Coronary artery (tissue), 2 donors: ENCODE measurements at places on chromosomes 11 and 22.

GRCh38 chr11:134049303-134049702, 19.6 kb upstream of the JAM3 start:
- no peak for DNase-seq

DNA sequence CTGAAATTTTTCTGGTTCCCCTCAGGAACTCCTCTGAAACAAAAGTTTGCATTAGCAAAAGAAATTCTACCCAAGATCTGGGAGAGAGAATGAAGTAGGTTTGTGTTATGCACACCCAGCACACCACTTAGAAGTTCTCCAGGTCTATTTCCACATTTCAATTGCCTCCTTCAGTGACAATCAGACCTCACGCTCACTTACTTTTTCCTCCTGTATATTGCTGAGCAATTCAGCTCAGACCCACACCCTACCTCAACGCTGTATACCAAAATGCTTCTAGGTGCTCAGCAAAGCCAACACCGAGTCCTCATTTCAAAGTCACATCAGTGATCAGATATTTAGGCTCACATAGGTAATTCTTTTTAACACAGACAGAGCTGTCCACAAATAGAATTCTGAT, 19.2 kb downstream of the MRGPRX3 start:
- DNase-seq, result no peak

- no peak for DNase-seq
Measured at GRCh38 chr11:105673089-105673488, 63.2 kb downstream of the GRIA4 start.

GRCh38 chr11:93741882-93742226, 382 bp downstream of the C11orf54 start:
- no peak for DNase-seq

DNA sequence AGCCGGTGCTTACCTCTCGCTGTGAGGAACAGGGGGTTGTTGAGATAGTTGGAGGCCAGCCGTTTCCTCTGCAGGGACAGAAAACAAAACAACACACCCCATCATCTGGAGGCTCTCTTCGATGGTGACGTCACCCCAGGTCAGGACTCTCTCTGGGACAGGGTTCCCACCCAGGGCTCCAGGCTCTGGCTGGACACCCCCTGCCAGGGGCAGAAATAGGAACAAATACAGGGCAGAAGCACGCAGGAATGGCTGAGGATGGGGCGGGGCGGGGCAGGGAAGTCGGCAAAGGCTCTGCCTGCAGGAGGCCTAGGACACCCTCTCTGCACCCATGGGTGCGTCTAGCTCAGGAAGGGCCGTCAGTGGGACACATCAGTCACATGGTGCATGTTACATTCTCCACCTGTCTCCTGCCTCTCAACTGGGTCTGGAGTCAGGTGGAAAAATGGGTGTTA, 118.5 kb downstream of the PHF21B start:
- peak; percentile 49 for DNase-seq

DNA sequence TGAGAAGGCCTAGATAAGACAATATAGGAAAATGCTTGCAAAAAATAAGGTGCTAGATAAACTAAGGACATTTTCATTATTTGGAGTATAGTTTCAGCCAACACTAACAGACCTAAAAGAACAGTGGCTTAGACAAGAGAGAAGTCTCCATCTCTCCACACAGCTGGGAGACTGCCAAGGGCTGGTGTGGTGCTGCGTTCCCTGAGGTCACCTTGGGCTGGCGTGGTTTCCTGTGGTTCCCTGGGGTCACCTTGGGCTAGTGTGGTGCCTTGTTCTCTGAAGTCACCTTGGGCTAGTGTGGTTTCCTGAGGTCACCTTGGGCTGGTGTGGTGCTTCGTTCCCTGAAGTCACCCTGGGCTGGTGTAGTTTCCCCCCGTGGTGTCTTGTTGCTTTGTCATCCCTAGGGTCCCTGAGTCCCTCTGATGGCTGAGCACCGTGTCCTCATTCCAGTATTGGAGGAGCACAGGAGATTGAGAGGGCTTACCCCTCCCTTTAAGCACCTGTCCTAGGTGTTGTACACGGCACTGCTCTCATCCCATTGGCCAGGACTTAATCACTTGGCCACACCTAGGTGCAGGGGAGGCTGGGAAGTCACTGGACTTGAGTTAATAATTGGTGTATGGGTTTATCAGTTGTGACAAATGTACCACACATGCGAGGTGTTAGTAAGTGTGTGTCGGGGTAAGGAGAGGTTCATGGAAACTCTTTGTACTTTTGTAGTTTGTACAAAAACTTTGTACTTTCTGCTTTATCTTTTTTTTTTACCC, 14.9 kb downstream of the SAMM50 start:
- peak; percentile 45 for DNase-seq

- DNase-seq, result no peak
Measured at GRCh38 chr11:71115770-71116692, 136.3 kb downstream of the SHANK2 start.

GRCh38 chr22:32794449-32795213, 6.9 kb upstream of the TIMP3 start:
- DNase-seq, result no peak

- no peak for DNase-seq
Measured at GRCh38 chr11:95563173-95563572, 226.4 kb downstream of the FAM76B start.
